ENCODE measurements at places on chromosomes 11 and 22.

GRCh38 chr11:96090711-96091110 is 166.8 kb upstream of the MTMR2 start:
- no peak for DNase-seq

GRCh38 chr11:65899356-65900124 is 648 bp downstream of the FOSL1 start:
- DNase-seq, result peak; percentile 8

GRCh38 chr11:70467201-70468085 is 69.1 kb downstream of the CTTN start:
- peak; percentile 29 for DNase-seq

GRCh38 chr11:83220260-83220659 is 26.7 kb downstream of the ANKRD42 start:
- no peak for DNase-seq

GRCh38 chr11:64743591-64744543 is at the start of gene RASGRP2:
RASGRP2 (minus strand) TSS chr11:64744142; CDS start chr11:64742866, 1,276 bp downstream.
- peak; percentile 55 for DNase-seq

GRCh38 chr22:47393191-47393590 is 630.7 kb downstream of the TBC1D22A start:
- no peak for DNase-seq

DNA sequence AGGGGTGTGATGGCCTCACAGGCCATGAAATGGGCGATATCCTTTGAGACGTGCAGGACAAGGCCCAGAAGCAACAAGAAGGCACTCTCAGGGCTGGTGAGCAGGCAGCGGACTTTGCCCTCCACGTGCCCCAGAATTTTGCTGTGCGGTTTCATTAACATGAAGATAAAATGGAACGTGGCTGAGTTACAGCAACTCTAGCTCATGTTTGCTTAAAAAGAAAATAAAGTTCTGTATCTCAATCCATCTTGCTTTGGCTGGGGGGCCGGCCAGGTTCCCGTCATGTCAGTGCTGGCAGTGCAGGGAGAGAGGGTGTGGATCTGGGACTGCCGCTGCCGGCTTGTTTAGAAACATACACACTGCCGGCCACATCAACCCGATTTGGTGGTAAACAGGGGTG is 370.1 kb downstream of the OPCML start:
- no peak for DNase-seq

GRCh38 chr11:79940165-79940564 is 499.3 kb upstream of the TENM4 start:
- DNase-seq, result no peak

GRCh38 chr22:37533995-37534394 is 14.8 kb upstream of the CARD10 start:
- DNase-seq, result peak; percentile 47

- no peak for DNase-seq
These were observed 89.5 kb downstream of the CDKN1C start for GRCh38 chr11:2796091-2796490.

DNA sequence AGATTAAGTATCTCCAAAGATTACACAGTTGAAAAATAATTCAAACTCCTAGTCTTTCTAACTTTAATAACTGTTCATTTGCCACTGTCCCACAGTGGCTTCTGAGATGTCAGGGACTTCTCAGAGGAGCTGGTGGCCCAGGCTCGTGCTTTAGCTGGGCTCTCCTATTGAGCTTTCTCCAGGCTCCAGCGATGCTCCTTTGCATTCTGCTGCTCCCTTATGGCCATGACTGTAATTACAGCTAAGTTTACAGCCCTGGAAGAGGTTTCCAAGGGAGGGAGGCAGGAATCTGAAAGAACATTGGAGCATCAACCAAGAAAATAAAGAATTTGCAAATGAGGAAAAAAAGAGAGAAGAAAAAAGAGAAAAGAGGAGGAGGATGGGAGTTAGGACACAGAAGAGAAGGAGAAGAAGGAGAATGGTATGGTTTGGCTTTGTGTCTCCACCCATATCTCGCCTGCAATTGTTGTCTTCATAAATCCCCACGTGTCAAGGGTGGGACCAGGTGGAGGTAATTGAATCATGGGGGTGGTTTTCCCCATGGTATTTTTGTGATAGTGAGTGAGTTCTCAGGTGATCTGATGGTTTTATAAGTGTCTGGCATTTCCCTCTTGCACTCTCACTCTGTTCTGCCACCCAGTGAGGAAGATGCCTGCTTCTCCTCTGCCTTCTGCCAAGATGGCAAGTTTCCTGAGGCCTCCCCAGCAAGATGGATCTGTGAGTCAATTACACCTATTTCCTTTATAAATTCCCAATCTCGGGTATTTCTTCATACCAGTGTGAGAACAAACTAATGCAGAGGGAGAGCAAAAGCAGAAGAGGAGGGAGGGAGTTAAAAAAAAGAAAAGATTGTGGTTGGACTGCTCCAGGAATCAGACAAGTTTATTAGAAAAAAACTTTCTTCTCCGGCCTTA is 857.0 kb downstream of the KCNA4 start:
- DNase-seq, result peak; percentile 65

GRCh38 chr11:122671400-122671891 is 15.9 kb downstream of the UBASH3B start:
- no peak for DNase-seq

GRCh38 chr22:27732391-27732790 is 69.2 kb downstream of the MN1 start:
- no peak for DNase-seq

DNA sequence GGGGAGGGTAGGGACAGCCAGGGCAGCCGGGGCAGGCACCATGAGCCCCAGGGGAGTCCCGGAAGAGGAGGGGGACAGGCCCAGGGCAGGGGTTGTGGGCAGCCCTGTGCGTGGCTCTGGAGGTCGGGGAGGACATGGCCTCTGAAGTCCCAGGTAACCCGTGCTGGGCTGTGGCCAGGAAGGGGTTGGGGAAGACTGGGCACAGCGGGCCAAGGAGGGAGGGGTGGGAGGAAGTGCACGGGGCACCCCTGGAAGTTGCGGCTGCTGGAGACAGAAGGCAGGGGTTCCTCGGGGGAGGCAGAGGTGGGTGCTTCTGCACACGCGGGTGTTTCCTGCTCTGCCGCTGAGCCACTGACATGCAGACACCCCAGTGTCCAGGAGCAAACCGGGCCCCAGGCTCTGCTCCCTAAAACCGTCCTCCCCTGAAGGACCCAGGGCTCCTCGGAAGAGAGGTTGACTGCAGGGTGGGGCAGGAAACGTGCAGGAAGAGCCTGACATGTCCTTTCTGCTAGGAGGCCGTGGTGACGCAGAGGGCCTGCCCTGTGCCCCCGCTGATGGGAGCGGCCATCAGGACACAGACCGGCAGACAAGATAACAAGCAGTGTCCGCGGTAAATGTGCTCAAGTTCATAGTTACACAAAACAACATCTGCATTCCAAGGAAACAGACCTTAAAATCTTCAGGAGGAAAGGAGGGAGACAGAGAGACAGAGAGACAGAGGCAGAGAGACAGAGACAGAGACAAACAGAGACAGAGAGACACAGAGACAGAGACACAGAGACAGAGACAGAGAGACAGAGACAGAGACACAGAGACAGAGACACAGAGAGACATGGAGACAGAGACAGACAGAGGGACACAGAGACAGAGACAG is 5.7 kb downstream of the TNNI2 start:
- DNase-seq, result peak; percentile 63

- peak; percentile 79 for DNase-seq
These were observed 66.5 kb downstream of the BMAL1 start for GRCh38 chr11:13343931-13344717.

GRCh38 chr11:38131535-38131934 is 1533.5 kb upstream of the RAG2 start:
- DNase-seq, result no peak

GRCh38 chr11:27663326-27663725 is 36.9 kb downstream of the BDNF start:
- DNase-seq, result no peak

GRCh38 chr11:28227460-28227859 is 119.3 kb downstream of the METTL15 start:
- DNase-seq, result no peak

GRCh38 chr11:43974830-43975229 is 32.4 kb downstream of the C11orf96 start:
- DNase-seq, result no peak

- no peak for DNase-seq
These were observed 18.0 kb downstream of the MAPK1 start for GRCh38 chr22:21849489-21849888.

DNA sequence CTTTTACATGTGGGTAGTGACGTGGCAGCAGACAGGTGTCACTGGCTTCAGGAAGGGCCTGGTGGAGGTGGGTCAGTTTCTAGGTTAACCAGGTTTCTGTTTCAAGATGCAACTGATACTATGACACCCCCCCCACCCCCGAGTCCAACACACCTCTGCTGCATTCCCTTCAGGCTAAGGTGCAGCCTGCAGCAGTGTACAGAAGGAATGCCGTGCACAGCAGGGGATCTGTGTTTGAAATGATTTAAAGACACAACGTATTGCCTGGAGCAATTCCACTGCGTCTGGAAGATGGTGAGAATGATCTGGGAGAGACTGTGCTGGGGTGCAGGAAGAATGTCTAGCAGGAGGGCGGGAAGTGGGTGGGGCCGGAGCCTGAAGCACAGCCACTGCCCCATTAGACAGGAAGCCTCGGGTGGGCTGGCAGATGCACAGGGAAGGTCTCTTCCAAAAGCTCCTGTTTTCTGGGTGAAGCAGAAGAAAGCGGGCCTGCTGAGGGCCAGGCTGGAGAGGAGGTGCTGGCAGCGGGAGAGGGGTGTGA is 11.9 kb upstream of the TESMIN start:
- DNase-seq, result no peak

GRCh38 chr11:121692236-121692635 is 239.5 kb upstream of the SORL1-AS1 start:
- DNase-seq, result no peak

GRCh38 chr22:26452236-26453016 is 23.4 kb downstream of the ASPHD2 start:
- DNase-seq, result no peak

DNA sequence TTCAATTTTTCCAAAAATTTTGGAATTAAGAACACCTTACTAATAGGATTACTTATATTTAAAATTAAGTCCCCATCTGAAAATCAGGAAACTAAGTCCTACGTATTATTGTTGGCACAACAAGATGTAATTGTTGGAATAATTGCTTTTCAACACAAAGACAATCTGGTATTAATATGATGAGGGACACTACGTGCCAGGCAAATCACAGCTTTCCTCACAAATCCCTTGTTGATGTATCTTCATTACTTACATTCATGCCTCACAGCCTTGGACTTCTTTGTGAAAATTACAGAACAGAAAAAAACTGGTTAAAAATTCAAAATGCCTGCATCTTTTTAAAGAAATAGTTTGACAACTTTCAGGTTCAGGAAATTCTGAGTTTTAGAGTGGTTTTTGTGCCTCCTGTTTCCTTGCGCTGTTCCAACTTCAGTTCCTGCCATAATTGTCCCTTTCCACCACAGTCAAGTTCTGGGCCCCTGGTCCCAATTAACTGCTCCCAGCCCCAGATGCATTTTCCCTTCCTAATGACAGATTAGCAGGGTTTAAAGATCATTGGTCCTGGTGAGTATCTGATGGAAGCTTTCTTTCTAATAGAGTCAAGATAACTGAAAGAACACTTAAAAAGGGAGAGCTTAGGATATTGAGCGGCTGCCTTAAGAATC is 23.3 kb upstream of the CCDC34 start:
- DNase-seq, result no peak

GRCh38 chr11:86230921-86231434 is 13.6 kb upstream of the EED start:
- no peak for DNase-seq

DNA sequence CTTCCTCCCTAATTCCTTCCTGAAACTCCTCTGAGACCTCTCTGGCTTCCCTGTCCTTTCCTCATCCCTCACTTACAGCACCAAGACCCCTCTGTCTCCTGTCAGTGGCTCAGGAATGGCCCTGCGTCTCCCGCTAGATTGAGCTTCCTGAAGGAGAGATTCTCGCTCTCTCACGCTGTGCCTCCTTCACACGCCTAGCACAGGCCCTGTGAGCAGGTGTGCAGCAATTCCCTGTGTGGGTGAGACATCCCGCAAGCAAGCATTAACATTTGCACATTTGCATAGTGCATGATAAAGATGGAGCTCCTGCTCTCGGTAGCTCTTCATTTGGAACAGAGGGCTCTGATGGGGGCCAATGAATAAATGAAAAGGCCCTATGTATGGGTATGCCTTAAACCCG is 159.8 kb downstream of the ADAMTS15 start:
- DNase-seq, result no peak

GRCh38 chr11:47345890-47346563 is 6.5 kb downstream of the MYBPC3 start:
- no peak for DNase-seq

- DNase-seq, result no peak
These were observed 55.5 kb upstream of the USP47 start for GRCh38 chr11:11786234-11786633.

DNA sequence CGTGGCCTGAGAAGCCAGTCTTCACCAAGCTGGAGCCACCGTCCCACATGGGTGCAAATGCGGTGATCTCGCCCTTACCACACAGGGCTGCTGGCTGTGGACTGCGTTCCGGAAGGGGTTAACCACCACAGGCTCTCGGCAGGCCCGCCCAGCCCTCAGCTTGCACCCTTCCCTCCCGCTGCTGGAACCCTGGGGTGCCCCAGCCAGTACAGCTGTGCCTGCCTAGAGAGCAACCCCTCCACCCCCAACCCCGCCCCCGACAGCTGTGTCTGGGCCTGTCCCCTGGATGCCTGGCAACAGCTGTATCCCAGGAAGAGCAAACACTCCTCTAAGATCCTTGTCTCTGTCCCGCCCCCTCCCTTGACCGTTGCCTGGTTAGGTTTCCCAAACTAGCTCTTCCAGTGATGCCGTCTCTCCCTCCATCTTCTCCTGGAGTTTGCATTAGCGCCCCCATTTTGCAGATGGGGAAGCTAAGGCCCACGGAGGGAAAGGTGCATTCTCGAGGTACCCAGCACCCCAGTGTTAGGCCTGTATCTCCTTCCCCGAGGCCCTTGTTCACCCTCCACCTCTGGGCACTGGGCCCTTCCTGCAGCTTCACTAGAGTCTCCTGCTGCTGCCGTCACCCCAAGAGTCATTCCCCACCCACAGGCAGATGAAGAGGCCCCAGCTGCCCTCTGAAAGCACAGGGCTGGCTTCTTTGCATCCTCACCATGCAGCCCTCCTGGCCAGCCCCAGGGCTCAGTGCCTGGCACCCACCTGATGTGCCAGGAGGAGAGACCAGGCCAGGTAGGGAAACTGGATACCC is 12.6 kb upstream of the COX8A start:
- DNase-seq, result no peak

All from Kasumi-1 (cell line).